NCI-H1105 (cell line): ENCODE measurements at places on chromosomes 1 and 21.

DNA sequence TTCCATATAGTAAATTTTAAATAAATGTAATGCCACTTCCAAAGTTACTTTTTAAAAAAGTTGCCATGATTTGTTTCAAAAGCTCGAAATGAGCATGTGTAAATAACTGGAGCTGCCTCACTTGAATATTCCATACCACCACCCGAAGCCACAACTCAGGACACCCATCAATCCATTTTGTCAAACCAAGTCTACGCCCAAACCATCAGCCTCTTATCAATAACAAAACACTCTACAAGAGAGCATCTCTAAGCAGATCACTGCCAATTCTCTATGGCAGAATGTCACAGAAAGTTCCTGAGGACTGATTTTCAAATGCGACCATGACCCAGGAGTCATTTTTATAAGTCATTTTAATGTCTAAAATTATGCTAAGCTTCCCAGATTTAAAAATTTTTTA is 4.5 kb downstream of the HNRNPR start:
- no peak for DNase-seq

DNA sequence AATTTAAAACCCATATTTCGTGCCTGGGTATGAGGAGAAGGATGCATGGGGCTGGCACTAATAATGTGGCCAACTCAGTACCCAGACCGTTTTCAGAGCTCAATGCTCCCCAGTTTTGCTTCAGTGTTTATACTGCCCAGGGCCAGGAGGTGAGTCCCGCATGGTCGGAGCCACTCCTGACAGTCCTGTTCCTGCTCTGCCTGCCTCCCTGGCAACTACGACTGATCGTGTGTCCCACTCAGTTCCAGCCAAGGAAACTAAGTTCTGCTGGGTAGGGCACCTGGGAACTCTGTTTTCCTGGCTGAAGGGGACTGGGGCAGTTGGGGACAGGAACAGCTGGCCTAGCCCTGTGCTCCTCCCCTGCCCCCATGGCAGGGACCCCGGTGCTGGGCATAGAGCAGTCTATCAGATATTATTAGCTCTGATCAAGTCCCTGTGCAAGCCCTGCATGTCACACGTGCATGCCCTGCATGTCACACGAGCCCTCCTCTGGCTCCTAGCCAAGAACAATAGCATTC is 19.2 kb downstream of the S100A7 start:
- DNase-seq: peak; percentile 54

DNA sequence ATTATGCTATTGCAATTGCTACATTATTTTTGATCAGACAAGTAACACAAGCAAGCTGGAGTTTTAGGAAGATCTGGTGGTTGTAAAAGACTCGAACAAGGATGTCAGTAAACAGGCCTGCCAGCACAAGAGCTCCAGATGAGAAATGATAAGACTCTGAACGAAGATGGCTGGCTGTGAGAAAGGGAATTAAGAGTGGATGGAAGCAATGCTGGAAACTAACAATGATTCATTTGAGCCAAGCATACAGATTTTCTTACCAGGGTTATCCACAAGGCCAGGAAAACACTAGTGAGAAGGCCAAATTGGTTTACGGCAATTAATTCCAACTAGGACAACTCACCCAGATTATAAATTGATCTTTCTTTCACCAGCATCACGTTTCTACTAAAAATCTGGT is 54.2 kb downstream of the NRIP1 start:
- DNase-seq: no peak

DNA sequence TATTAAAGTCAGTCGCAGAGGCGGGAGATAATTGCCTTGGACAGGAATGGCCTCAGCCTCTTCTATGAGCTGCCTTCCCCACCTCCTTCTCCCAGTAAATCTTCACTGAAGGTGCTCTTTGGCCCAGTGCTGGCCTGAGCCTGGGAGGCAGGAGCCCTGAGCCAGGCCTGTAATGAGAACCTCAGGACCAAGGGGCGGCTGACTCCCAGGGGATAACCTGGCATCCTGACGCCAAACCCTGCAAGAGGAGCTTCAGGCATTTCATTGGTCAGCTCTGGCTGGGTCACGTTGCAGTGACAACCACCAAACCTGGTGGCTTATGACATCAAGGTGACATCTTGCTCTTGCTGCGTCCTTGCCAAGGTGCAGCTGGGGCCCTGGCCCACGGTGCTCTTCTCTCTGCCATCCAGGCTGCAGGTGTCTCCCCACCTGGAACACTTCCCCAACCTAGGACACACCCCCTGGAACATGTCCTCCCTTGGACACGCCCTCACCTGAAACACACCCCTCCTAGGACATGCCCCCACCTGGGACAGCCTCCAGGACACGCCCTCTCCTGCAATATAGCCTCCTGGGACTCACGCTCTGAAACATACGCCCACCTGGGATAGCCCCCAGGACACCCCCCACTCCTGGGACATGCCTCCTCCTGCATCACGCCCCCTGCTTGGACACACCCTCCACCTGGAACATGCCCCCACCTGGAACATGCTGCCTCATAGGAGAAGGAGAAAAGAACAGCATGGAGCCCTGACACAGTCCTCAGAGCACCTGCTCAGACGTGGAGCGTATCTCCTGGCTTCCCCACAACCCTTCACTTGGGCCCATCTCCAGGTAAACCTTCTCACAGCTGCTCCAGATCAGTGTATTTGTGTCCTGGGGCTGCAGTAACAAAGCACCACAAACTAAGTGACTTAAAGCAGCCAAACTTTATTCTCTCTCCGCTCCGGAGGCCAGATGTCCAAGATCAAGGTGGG is 333.6 kb downstream of the NPHP4 start:
- no peak for DNase-seq

- DNase-seq: peak; percentile 71
Observed at GRCh38 chr21:19122356-19122755, 718.8 kb upstream of the TMPRSS15 start.

DNA sequence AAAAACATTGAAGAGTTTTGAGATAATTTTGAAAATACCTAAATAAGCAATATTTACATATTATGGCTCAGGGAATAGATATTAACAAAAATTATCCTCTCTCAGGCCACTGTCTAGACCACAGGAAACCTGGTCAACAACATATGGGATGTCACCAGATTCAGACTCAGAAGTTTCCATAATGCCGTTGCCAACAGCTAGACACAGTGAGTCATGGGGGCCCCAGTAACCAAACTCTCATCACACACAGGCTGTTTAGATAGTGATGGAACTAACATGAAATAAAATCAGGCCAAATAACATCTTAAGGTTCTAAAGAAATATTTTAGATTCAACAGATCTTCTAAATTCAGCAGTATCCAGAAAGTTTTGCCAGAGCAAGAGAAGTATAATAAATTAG is 681.7 kb upstream of the ADAMTS5 start:
- DNase-seq: no peak

DNA sequence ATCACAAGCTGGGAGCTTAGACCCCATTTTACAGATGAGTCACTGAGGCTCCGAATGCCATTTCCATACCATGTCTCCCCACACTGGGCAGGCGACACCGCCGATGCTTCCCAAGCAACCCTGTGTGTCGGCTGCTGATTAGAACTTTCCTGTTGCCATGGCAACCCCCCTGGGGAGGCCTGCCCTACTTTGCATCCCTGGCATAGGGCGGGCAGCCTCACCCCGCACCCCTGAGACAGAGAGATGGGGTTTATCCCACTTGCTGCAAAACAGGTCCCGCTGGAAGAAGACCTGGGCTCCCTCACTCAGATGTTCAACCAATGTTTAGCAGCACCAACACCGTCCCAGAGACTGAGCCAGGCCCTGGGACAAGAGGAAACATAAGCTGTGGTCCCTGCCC is 81.5 kb downstream of the CAMK2N1 start:
- no peak for DNase-seq

DNA sequence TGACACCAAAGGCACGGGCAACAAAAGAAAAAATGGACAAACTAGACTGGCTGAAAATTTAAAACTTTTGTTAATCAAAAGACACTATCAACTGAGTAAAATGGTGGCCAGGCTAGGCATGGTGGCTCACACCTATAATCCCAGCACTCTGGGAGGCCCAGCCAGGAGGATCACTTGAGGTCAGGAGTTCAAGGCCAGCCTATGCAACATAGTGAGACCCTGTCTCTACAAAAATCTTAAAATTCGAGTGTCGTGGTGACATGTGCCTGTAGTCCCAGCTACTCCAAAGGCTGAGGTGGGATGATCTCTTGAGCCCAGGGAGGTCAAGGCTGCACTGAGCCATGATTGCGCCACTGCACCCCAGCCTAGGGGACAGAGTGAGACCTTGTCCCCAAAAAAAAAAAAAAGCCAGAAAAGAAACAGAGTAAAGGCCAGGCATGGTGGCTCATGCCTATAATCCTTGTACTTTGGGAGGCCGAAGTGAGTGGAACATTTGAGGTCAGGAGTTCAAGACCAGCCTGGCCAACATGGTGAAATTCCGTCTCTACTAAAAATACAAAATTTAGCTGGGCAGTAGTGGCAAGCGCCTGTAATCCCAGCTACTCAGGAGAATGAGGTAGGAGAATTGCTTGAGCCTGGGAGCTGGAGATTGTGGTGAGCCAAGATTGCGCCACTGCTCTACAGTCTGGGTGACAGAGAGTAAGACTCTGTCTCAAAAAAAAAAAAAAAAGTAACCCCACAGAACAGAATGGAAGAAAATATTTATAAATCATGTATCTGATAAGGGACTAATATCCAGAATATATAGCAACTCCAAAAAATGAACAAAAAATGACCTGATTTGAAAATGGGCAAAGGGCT is 8.0 kb downstream of the TUT4 start:
- no peak for DNase-seq

- no peak for DNase-seq
Observed at GRCh38 chr1:165988275-165988674, 160.9 kb downstream of the UCK2 start.

- no peak for DNase-seq
Observed at GRCh38 chr1:156815307-156815826, 1.3 kb downstream of the SH2D2A start.

- peak; percentile 53 for DNase-seq
Observed at GRCh38 chr1:975896-976683, 5.8 kb downstream of the PERM1 start.
